SJCRH30 (cell line): ENCODE measurements at places on chromosomes 6 and 20. TPM values are rescaled to one million over a fixed set of nuclear protein-coding genes. Genes with fewer than 3 reads are reported as not detected.
A peak's percentile ranks its signal among the peaks of the same experiment; 100 is the strongest.

DNA sequence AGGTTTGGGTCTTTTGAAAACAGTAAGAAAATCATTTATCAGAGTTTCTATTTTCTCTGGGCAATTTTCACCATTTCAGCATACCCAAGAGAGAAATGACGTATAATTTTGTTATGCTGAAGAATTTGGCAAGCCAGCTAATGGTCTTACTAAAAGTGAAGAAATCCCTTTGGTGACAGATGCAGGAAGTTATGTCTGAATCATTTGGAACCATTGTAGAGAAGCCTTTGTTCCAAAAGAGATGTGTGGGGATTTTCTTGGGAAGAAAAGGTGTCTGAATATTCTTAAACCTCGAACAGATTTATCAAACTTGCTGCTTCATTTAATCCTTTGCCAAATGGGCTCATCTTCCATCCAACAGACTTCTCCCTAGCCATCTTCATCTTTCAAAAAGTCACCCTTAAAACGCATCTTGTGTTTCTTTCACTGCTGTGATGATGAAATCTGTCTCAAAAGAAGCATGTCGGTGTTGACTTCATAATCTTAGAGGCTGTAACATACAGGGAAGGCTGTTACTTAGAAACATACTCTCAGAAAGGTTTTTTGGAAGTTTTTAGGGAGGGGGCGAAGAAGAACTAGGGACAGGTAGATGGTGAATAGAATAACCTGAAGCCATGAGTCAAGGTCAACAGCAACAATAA, 39.5 kb downstream of the CITED2 start:
- no peaks in the 10 kb centered on the region for H3K27me3 ChIP-seq
- H3K27ac ChIP-seq, result peak overlapping the region; percentile 63
- H3K36me3 ChIP-seq, result no peaks in the 10 kb centered on the region
- no peak for DNase-seq
- no peak overlapping the region for H3K4me3 ChIP-seq

- no peak overlapping the region for H3K27ac ChIP-seq
- no peaks in the 10 kb centered on the region for H3K36me3 ChIP-seq
- no peaks in the 10 kb centered on the region for H3K27me3 ChIP-seq
- H3K4me3 ChIP-seq, result no peak overlapping the region
Measured at GRCh38 chr20:19947611-19948264, 69.4 kb upstream of the NAA20 start.

GRCh38 chr20:61529354-61529753, 277.3 kb downstream of the CDH4 start:
- no peaks in the 10 kb centered on the region for H3K36me3 ChIP-seq
- H3K27ac ChIP-seq, result no peak overlapping the region
- DNase-seq, result no peak
- no peak overlapping the region for H3K4me3 ChIP-seq

DNA sequence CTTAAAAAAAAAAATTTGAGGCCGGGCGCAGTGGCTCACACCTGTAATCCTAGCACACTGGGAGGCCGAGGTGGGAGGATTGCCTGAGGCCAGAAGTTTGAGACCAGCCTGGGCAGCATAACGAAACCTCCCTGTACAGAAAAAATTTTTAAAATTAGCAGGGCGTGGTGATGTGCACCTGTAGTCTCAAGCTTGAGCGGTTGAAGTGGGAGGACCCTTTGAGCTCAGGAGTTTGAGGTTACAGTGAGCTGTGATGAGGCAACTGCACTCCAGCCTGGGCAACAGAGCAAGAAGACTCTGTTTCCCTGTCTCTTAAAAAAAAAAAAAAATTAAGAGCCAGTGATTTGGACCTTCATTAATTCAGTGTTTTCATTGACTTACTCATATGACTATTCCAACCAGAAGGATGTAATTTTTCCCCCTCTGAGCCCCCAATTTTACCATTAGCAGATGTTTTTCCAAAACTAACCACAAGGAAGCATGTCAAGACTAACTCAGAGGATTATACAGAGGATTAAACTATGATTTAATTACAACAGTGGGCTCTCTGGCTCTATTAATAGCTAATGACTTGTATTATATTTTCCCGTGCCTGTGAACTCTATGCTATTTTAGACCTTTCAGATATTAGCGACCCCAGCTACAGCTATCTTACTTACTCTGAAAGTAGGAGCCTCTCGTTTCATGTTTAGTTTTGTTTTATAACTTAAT, 75.1 kb downstream of the ARID1B start:
- DNase-seq, result no peak
- H3K4me1 ChIP-seq, result peaks cover 24% of the 10 kb centered on the region
- no peaks in the 10 kb centered on the region for H3K36me3 ChIP-seq
- H3K4me3 ChIP-seq, result no peak overlapping the region
- H3K27ac ChIP-seq, result no peak overlapping the region
- no peaks in the 10 kb centered on the region for H3K27me3 ChIP-seq

- H3K4me1 ChIP-seq, result peaks cover 12% of the 10 kb centered on the region; the same call in 1 of the 2 replicates
- no peak overlapping the region for H3K27ac ChIP-seq
- H3K36me3 ChIP-seq, result no peaks in the 10 kb centered on the region
- DNase-seq, result no peak
- no peaks in the 10 kb centered on the region for H3K27me3 ChIP-seq
- H3K4me3 ChIP-seq, result no peak overlapping the region
Measured at GRCh38 chr6:24927277-24927955, 8.3 kb downstream of the RIPOR2 start.

GRCh38 chr6:100229512-100229911, 235.2 kb downstream of the SIM1 start:
- H3K4me3 ChIP-seq, result peak overlapping the region; percentile 61
- no peak for DNase-seq
- H3K27ac ChIP-seq, result peak overlapping the region; percentile 85
- H3K4me1 ChIP-seq, result peaks cover 28% of the 10 kb centered on the region
- H3K27me3 ChIP-seq, result no peaks in the 10 kb centered on the region
- no peaks in the 10 kb centered on the region for H3K36me3 ChIP-seq

DNA sequence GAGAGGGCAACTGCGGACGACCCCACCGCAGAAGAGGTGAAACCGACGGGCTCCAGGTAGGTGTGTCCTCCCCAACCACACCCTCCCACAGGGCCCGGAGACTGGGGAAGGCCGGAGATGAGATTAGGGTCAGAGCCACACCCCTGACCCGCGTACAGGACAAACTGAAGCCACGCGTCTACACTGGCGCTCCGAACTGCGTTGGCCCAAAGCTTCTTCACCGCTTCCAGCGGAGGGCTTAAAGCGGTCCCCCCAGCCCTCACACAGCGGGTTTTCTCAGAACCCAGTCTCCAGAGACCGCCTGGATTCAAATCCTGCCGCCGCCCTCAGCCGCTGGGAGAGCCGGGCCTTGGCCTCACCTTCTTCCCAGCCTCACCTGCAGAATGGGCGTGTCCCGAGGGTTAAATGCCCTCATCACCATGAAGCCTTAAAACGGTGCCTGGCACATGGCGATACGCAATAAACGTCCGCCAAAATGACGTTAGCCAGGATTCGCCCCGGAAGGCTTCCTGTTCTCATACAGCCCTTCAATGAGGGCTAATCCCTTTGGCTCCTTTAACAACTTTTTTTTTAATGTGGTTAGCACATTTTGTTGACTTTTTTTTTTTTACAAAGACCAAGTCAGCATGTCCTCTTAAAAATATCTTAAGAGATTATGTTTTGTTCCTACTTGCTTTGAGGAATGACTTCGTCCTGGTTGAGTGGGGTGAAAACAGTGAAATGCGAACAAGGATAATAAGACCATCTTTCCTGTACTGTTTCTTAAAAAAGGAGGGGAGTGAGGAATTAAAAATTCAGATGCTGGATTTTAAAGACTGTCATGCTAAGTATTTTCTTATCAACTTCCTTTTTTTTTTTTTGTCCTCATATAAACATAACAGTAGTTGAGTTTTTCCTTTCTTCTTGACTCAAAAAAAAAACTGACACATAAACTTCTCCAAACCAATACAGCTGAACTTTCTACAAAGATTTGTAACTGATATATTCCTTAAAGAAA, 15.1 kb upstream of the ZNF217 start:
- no peaks in the 10 kb centered on the region for H3K36me3 ChIP-seq
- H3K4me3 ChIP-seq, result peak overlapping the region; percentile 58
- peaks cover 30% of the 10 kb centered on the region for H3K4me1 ChIP-seq
- no peaks in the 10 kb centered on the region for H3K27me3 ChIP-seq

- no peak overlapping the region for H3K27ac ChIP-seq
- H3K4me3 ChIP-seq, result no peak overlapping the region
- H3K36me3 ChIP-seq, result no peaks in the 10 kb centered on the region
- no peaks in the 10 kb centered on the region for H3K27me3 ChIP-seq
- no peaks in the 10 kb centered on the region for H3K4me1 ChIP-seq
Measured at GRCh38 chr6:144749263-144749662, 464.1 kb downstream of the UTRN start.

- H3K4me1 ChIP-seq, result no peaks in the 10 kb centered on the region
- no peak overlapping the region for H3K27ac ChIP-seq
- H3K4me3 ChIP-seq, result no peak overlapping the region
- no peak for DNase-seq
- H3K27me3 ChIP-seq, result no peaks in the 10 kb centered on the region
- no peaks in the 10 kb centered on the region for H3K36me3 ChIP-seq
Measured at GRCh38 chr6:146357578-146358430, 185.8 kb upstream of the RAB32 start.

The C6orf58 gene
- not detected in 2 replicates for total RNA-seq
